Temporal lobe (tissue), 4 donors: ENCODE measurements at places on chromosomes 7 and 10. TPM values are rescaled to one million over a fixed set of nuclear protein-coding genes. Genes with fewer than 3 reads are reported as not detected.

HECTD2 gene
- total RNA-seq, result 44.0 TPM

ADCK2 gene
- total RNA-seq, result 30.2 TPM

PPIF gene
- total RNA-seq, result 9.8 TPM

NPFFR1 gene
- total RNA-seq, result 1.5 TPM

POLR2J2 gene
- 3.2 TPM for total RNA-seq

OPALIN gene
- not detected for total RNA-seq

ATP6V0A4 gene
- total RNA-seq, result 0.74 TPM

CRHR2 gene
- total RNA-seq, result 0.98 TPM

CACNB2 gene
- total RNA-seq, result 6.9 TPM

CRCP gene
- total RNA-seq, result 53.6 TPM

TMEM213 gene
- not detected for total RNA-seq

IDI1 gene
- 118 TPM for total RNA-seq

ZNF655 gene
- 58.8 TPM for total RNA-seq

POU6F2 gene
- total RNA-seq, result 3.7 TPM

SLC16A12 gene
- total RNA-seq, result 2.2 TPM

FKBP9 gene
- total RNA-seq, result 33.9 TPM

RASSF4 gene
- total RNA-seq, result 12.0 TPM

MEST gene
- total RNA-seq, result 68.1 TPM

HDAC9 gene
- total RNA-seq, result 101 TPM

VPS37D gene
- total RNA-seq, result 14.5 TPM

ZNF438 gene
- 3.0 TPM for total RNA-seq

CPN1 gene
- total RNA-seq, result not detected

MOGAT3 gene
- total RNA-seq, result not detected
